Jurkat, Clone E6-1 (cell line): ENCODE measurements at places on chromosomes 11 and 22.
A peak's percentile ranks its signal among the peaks of the same experiment; 100 is the strongest.

DNA sequence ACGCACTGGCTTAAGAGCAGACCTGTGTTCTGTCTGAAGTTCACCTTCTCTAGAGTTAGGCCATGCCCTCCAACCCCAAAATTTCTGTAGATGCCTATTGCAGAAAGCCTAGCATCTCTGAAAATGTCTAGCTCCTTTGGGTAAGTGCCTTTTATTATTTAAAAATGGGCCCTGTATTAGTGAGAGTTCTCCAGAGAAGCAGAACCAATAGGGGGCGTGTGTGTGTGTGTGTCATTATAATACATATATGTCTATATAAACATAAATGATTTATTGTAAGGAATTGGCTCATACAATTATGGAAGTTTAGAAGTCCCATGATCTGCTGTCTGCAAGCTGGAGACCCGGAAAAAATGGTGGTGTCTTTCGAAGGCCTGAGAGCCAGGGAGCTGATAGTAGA, 144.7 kb downstream of the TTC17 start:
- DNase-seq: no peak

- no peak for DNase-seq
Measured at GRCh38 chr11:26830757-26831156, 108.9 kb upstream of the SLC5A12 start.

- DNase-seq: no peak
Measured at GRCh38 chr11:66454247-66454646, 12.5 kb upstream of the PELI3 start.

DNA sequence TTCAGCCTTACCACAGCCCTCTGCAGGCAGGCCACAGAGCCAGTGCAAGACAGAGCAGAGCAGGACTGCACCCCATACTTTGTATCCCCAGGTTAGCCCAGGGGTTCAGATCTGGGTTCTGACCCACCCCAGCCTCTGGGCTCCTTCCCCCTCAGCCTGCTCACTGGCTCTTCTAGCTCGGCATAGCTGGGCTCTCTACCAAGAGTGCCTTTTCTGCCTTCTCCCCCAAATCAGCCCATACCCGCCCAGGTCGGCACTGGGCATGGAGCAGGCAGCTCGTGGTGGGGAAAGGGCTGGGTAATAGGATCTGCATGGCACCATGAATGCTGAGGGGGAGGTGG, 8.3 kb downstream of the RELT start:
- DNase-seq: no peak

DNA sequence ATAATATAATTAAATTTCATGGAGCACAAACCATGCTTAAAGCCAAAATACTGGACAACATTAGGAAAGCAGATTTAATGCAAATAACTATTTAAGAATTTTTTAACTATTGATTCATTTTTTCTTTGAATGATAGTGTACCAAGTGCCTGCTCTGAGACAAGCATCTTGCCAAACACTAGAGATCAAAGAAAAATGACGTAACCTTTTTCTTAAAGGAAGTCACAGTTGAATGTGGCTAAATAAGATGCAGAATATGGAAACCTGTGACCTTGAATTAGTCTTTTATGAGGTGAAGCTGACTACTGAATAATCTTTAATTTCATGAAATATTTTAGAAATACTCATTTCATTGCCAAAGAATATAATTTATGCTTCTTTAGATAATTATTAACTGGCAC, 104.0 kb downstream of the MSANTD4 start:
- DNase-seq: no peak

GRCh38 chr22:19886605-19887255, 32.1 kb upstream of the GNB1L start:
- peak; percentile 83 for DNase-seq

DNA sequence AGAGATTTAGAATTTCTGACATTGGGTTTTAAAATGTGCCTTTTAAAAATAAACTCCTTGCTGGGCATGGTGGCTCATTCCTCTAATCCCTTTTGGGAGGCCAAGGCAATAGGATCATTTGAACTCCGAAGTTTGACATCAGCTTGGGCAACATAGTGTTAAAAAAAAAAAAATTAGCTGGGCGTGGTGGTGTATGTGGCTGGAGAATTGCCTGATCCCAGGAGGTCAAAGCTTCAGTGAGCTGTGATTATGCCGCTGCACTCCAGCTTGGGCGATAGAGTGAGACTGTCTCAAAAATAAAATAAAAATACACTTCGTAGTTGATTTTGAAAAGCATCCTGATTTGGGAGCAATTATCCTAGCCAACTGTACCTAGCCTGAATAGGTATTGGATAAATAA, 3.4 kb upstream of the APLP2 start:
- no peak for DNase-seq

GRCh38 chr11:13238879-13239514, 38.6 kb upstream of the BMAL1 start:
- peak; percentile 50 for DNase-seq
